AG09309 (cell line): ENCODE measurements at places on chromosomes 2 and 18.
A peak's percentile ranks its signal among the peaks of the same experiment; 100 is the strongest.

DNA sequence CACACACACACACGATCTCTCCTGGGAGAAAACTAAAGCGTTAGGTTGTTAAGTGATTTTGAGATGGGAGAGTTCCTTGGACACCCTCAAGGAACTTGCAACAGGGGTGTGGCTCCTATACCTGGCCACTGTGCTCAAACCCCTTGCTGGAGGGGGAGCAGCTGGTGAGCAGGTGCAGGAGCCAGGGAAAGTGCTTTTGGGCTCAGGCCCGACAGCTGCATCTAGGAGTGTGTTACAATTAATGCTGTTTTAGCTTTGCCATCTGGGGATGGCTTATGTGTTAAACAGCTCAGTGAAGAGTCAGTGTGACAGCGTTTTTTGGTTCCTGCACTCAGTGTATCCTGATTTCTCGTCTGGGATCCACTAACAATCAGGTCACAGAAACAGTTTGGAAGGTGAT is 510.8 kb downstream of the TRIB2 start:
- no peak for DNase-seq

DNA sequence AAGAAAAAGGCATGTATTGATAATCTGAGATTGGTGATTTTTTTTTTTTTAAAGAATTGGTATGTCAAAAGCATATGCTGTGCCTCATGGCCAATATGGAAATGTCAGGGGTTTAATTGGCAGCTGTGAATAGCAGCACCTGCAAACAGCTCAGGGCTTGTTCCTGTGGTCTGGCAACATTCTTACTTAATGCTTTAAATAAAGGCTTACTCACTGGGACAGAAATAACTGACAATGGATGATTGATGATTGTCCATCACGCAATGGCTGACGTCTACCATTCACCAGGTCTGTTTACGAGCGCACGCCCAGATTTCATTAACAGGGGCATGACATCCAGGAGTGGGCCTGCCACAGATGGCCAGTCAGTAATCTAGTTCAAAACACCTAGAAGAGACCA is 66.7 kb downstream of the ETAA1 start:
- no peak for DNase-seq

DNA sequence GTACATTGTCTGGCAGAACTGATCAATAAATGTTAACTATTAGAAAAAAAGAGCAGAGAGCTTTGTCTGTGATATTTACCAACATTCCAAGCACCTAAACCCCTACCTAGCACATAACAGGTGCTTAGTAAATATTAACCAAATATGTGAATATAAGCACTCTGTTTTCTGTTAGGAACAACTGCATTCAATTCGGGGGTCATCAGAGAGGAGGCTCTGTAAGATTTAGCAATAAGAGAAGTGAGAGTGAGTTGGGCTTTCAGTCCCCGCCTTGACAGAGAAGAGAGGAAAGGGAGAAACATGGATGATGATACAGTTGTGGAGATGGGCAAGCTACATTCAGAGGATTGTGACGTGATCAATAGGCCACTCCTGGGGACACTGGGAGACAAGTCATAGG is 47.7 kb downstream of the MYOM1 start:
- no peak for DNase-seq

GRCh38 chr2:172813314-172813888 is 77.8 kb downstream of the RAPGEF4 start:
- DNase-seq = no peak

- no peak for DNase-seq
These were observed 675.7 kb downstream of the METTL4 start for GRCh38 chr18:1895456-1896185.

DNA sequence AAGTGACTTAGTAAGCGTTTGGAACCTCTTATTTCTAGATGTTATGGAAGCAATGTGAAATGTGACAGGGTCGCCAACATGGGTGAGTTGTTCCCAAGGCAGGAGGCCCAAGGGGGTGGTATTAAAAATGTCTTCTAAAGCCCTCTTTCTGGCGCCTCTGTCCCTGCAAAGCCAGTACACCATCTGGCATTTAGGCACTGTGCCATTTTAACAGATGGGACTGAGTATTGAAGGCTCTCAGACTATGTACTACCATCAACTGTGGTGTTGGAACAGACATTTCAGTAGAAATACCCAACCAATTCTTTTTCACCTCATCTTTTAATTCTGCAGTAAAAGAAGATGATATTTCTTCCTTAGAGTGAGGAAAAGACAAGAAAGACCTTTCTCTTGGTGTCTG is 384.5 kb upstream of the MMADHC start:
- no peak for DNase-seq

GRCh38 chr18:12934454-12935071 is 13.2 kb upstream of the SEH1L start:
- peak; percentile 42 for DNase-seq

DNA sequence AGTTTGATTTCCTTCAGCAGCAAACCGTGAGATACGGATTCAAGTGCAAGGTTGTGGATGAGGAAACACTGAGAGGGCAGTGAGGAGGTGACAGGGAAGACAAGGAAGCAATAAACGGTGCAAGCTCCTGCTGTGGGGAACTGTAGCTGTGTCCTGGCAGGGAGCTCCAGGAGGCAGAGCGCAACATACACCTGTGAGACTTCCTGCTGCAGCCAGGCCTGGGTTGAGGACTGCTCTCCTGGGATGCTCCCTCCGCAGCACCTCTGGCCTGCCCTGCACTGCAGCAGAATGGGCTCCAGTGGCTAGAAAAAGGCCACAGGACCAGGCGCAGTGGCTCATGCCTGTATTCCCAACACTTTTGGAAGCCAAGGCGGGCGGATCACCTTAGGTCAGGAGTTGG is 85.5 kb downstream of the MRO start:
- no peak for DNase-seq

DNA sequence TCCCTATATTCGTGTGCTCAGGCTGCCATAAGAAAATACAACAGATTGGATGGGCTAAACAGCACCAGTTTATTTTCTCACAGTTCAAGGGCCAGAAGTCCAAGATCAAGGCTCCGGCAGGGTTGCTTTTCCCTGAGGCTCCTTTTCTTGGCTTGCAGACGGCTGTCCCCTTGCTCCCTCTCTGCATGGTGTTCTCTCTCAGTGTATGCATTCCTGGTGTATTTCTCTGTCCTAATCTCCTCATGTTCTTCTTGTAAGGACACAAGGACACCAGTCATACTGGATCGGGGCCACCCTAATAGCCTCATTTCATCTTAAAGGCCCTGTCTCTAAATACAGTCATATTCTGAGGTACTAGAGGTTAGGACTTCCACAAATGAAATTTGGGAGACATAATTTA is 62.6 kb upstream of the SLC16A14 start:
- no peak for DNase-seq

GRCh38 chr18:72208920-72209676 is 335.0 kb downstream of the CBLN2 start:
- DNase-seq = no peak

- no peak for DNase-seq
These were observed 698.7 kb downstream of the TDRD15 start for GRCh38 chr2:21822505-21822904.

GRCh38 chr2:241334813-241335212 is 19.1 kb downstream of the SEPTIN2 start:
- no peak for DNase-seq

DNA sequence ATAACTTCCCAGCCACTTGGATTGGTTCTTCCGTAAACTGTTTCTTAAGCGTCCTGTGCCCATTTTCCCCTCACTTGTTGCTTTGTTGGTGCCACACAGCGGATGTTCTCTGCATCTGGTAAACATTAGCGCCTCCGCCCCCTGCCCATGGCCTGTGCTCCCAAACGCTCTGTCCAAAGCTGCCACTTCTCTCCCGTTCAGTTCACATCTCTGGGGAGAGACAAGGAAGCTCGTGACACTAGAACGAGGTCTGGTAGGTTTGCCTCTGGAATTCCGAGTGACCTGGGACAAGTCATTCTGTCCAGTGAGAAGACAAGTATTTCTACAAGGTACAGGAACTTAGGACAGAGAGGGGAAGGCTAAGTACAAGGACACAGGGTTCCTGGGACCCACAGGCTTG is 9.4 kb downstream of the COPS9 start:
- no peak for DNase-seq

GRCh38 chr2:232444409-232445148 is 11.4 kb upstream of the ALPI start:
- DNase-seq = peak; percentile 7

- no peak for DNase-seq
These were observed 117.9 kb downstream of the SPHKAP start for GRCh38 chr2:228063558-228063957.

DNA sequence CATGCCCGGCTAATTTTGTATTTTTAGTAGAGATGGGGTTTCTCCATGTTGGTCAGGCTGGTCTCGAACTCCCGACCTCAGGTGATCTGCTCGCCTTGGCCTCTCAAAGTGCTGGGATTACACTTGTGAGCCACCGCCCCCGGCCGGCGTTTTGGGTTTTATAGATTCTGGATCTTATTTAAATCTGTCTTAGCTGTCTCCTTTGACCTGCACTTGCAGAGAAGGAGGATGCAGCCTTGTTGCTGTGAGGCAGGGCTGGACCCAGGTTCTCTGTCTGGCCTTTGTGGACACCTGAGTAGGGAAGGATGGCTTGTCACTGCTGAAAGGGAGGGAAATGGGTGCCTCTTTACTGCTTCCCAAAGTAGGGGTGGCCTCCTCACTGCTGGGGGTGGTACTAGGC is 83.0 kb upstream of the HS6ST1 start:
- no peak for DNase-seq

GRCh38 chr18:41974796-41975201 is 19.8 kb downstream of the PIK3C3 start:
- DNase-seq = no peak

DNA sequence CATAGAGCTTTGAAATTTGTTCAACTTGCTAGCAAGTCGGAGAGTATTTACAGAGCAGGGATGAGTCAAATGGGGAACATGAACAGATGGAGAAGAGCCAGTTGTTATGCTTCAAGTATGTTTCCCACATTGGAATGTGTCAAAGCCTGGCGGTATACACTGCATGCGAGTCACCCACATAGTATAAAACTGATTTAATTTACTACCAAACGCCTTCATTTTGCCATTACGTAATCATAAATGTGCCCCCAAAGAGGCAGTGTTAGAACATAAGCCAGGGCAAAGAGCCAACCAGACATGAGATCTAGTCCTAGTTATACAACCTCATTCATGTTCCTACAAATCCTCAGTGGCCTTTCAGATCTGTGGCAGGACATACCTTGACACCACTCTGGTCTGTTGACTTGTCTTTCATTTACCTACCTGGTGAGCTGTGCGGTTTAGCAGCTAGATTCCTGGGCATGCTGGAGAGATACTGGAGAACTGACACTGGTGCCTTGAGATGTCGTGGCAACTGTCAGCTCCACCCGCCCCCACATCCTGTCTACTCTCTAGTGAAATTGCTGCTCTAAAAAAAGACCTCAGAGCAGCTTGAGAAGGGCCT is 21.7 kb upstream of the NRP2 start:
- DNase-seq = peak; percentile 89

DNA sequence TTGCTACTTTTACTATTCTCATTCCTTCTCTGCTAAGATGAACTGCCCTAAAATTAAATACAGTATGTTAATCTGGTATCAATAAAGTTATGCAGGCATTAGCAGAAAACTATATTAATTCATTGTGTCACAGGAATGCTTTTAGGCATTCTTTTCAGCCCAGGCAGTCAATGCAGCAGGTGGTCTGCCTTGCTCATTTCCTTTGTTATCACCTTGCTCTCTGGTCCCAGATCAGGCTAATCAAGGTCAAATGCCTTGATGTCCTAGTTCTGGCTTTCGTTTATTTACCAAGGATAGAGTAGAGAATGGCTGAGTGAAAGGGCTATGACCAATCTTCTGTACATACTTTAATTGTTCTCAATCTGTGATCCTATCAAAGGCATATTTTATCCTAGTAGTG is 1023.6 kb downstream of the TMEM182 start:
- no peak for DNase-seq

DNA sequence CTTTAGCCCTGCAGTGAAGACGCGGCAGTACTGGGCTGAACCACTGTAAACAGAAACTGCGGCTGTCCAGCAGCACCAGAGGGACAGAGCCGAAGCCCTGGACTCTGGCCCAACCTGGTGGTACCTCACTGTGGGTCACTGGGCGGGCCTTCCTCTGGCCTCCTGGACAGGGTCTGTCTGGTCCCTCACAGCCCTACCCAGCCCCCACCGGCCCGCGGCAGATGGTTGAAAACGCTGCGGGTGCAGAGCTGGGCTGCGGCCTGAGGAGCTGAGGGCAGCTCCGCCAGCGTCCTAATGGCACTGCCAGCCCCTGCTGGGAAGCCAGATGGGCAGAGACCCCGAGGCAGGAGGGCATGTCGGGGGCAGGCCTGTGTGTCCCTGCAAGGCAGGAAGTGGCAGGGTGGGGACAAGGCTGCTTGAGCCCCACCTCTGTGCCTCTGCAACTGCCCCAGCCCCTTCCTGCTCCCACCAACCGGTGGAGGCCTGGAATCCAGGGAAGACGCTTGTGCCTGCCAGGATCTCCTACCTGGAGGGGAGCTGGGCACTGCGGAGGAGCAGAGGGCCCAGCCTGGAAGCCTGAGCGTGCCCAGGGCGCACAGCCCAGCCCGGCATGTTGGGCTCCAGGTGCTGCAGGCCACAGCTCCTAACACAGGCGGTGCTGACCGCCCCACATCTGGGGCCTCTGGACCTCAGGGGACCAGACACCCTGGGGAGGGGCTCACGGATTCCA is 36.3 kb downstream of the HS6ST1 start:
- DNase-seq = no peak

DNA sequence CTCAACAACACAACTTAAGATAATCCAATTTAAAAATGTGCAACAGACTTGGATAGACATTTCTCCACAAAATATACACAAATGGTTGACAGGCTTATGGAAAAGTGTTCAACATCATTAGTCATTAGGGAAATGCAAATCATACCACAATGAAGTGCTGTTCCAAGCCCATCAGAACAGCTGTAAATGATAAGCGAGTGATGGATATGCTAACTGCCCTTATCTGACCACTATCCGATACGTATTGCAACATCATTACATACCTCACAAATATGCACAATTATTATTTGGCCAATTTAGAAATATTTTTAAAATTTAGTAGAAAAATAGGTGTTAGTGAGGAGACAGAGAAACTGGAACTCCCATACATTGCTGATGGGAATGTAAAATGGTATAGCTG is 62.2 kb downstream of the PPP4R1 start:
- DNase-seq = no peak

GRCh38 chr18:48818329-48819254 is 132.2 kb downstream of the SMAD7 start:
- no peak for DNase-seq

DNA sequence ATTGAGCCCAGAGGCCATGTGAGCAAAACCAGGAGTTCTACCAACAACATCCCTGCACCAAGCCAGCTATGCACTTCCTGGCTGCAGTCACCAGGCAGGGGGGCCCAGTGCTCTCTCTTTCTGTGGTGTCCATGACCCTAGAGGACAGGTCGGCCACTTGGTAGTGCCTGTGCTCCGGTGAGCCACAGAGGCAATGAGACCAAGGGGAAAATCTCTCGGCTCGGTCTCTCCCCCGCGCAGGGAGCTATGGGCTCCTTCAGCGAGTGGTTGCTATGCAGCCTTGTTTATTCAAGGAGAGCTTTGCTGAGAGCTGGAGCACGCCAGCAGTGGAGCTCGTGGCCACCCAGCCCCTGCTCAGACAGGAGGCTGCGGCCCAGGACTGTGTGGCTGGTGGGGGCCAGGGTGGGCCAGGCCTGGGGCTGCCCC is at the start of gene TOGARAM2:
TSS of gene TOGARAM2 (plus strand) at position 283 of the 426 bp plus-strand sequence. CDS start 13,537 bp downstream, outside the sequence.
- DNase-seq = no peak

- no peak for DNase-seq
These were observed 118.5 kb downstream of the RPIA start for GRCh38 chr2:88810017-88810416.
